Effector CD4-positive, alpha-beta T cell (primary cell): ENCODE measurements at places on chromosomes 12 and 14.

GRCh38 chr14:30673071-30673470 is 51.0 kb downstream of the SCFD1 start:
- DNase-seq, result no peak

- DNase-seq, result no peak
Observed at GRCh38 chr12:93990832-93991803, 157.3 kb upstream of the PLXNC1 start.

GRCh38 chr14:92584220-92584619 is 70.6 kb downstream of the RIN3 start:
- DNase-seq, result no peak

DNA sequence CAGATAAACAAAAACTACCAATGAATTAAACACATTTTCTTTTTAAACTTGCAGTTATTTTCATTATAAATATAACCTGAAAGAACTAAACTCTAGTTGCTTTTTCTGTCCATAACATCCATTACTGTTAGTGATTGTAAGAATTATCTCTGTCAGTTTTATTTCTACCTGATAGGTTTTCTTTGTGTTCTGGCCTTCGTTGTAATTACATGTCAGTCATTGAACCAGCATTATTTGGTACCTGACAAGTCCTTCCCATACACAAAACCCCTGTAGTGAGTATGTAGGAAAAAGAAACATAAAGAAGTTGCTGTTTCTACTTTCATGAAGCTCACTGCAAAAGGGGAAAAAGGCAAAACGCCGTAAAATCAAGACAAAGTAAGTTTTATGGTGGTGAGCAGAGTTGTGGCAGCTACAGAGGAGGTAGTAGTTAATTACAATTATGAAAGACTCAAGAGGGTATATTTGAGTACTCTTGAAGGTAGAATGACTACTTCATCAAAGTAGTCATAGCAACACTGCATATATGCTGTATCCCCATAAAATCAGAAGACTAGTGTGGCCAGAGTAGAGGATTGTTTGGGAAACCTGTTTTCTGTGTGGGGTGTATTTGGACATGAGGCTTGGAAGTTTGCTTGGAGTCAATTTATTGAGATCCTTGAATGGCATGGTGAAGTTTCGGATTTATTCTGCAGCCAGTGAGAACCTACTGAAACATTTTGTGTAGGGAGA is 102.8 kb downstream of the SLC5A8 start:
- DNase-seq, result no peak

DNA sequence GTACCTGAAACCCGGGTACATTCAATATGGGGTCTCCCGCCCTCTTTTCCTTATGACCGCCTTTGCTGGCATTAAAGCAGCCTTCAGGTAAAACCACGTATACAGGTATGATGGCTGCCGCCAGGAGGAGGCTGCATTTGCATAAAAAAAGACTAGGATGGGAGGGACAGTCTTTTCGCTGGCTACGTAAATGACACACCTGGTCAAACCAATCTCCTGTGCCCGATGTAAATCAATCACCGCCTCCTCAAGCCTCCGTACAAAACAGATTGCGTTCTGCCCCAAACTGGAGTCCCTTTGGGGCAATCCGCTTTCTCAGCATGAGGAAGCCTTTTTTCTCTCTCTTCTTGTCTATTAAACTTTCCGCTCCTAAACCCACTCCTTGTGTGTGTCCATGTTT is 8.1 kb upstream of the ALDH1L2 start:
- no peak for DNase-seq
